Stimulated activated naive CD4-positive, alpha-beta T cell treated with Interleukin-2 at 50 U/mL for 16 hours (primary cell): ENCODE measurements at places on chromosomes 4 and X.

DNA sequence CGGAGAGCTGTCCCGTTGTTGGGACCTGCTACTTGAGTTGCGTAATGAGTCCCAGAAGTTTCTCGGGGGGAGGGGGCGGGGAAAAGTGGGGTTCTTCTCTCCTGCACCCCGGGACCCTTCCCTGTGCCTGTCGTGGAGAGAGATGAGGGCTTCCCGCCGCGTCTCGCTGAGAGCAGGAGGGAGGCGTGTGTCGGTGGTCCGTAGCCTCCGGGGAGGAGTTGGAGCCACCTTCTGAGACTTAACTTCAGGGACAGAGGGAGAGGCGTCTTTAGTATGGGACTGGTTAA is 698 bp downstream of the AFF1 start:
- no peak for DNase-seq

DNA sequence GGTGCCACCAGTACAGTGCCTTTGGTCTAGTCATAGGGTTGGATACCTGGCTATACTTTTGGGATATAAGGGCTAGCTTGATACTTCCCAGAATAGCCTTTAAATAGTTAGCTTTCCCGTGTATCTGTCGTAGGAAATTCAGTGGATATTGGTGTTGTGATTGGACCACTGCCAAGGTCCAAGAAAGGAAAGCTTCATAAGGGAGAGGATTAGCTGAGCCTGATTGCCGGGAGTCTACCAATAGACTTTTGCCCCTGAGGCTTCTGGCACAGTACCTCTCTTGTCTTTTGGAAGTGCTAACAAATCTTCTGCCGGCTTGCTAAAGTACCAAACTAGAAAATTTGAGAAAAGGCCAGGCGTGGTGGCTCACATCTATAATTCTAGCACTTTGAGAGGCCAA is 350.6 kb downstream of the CHIC1 start:
- DNase-seq: no peak

- DNase-seq: no peak
These were observed 276.0 kb downstream of the SHOX start for GRCh38 chrX:906586-906985.

DNA sequence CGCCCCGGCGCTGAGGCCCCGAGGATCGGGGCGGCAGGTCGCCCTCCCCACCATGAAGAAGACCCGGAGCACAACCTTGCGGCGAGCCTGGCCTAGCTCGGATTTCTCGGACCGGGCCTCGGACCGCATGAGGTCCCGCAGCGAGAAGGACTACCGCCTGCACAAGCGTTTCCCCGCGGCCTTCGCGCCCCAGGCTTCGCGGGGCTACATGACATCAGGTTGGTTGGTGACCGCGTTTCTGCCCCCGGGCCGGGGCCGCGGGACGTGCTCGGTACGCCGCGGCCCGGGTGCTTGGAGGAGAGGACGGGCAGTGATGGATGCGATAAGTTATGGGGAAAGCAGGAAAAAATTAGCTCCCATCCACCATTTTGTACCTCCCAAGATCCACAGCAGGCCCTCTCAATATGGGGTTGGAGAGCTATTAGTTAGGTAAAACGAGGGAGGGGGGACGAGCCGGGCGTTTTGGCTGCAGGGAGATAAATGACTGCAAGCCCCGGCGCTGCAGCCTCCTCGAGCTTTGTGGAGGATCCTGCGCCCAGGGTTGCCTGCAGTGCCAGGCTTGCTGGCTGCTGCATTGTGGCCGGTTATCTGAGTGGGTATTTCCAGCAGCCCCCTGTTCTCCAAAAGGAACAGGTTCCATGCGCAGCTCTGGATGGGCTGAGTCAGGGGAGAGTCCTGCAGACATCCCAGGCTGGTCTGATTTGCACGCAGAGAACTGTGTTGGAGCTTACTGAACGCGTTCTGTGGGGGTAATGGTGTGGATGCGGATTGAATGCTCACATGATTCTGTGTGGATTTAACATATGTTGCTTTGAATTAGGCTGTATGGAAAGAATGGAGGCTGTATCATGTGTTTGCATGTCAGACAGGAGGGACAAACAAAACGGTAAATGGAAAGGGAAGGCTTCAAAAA is 1.9 kb downstream of the STOX2 start:
- DNase-seq: no peak

DNA sequence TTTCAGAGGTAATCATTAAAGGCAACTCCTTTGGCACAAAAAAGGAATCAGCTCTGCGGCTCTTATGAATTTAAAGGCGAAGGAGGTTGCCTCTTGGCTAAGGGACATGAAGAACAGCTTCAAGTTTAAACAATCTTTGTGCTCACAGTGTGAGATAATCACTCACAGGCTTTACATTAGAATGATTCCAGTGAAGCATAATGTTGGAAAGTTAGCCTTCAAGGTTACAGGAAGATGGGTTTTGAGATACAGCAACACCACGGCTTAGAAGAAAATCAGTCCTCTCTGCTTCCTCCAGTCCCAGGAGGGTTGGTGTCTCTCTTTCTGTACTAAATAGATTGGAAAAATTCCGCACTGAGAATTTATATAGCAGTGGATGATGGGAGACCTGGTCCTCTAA is 11.6 kb upstream of the SCD5 start:
- no peak for DNase-seq

GRCh38 chr4:4994312-4995097 is 24.8 kb downstream of the CYTL1 start:
- no peak for DNase-seq
